ENCODE measurements at places on chromosomes 3 and 15.

- DNase-seq, result no peak
These were observed 147.4 kb downstream of the ATP10A start for GRCh38 chr15:25715536-25716413.

- DNase-seq, result no peak
These were observed 6.7 kb upstream of the H1-8 start for GRCh38 chr3:129536374-129536667.

- no peak for DNase-seq
These were observed 337.8 kb downstream of the RBMS3 start for GRCh38 chr3:29618395-29619282.

DNA sequence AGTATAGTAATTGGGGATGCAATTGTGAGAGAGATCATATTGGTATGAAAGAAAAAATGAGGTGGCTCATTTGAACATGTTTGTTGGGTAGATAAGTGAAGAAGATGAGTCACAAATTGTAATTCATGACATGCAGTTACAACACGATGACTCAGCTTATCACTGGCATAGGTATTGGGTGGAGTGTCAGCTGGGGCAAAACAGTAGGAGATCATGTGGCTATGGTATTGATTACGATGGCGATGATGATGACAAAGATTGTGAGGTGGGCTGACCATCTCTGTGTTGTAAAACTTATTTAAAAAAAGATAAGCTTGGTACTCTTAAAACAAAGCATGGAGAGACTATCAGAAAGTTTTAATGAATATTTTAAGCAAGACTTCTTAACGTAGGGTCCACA is 11.6 kb upstream of the DPH6 start:
- no peak for DNase-seq

DNA sequence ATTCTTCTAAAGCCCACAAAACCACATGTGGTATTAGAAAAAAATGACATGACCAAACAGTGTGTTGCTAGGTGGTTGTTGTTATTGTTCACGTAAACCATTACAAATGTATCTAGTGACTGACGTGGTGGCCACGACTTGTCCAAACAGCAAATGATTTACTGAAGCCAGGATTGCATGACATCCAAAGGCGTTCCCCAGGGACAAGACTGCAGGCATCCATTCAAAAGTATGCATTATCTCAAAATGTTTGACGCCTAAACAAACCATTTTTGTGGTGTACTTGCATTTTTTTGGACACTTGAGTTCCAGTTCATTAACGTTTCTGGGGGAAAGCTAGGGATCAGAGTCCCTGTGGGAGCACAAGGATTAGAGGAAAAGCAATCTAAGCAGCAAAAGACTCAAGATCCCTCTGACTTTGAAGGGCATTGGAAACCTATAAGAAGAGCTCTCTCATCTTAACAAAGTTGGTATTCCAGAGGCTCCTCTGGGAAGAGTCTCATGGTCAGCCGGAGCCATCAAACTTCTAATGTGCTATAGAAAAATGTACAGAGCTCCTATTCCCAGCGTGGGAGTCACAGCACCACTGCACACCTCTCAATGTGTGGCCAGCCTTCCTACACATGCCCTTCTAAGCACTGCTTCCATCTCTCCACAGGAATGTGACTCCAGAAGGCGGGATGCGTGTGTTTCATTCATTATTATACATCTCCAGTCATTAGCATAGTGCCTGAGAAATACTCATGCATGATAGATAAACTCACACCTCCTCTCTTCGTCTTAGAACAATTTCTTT is 62.9 kb downstream of the FBN1 start:
- no peak for DNase-seq

- DNase-seq, result no peak
These were observed 12.1 kb upstream of the DCLK3 start for GRCh38 chr3:36776436-36776835.

- DNase-seq, result no peak
These were observed 468.2 kb downstream of the PLOD2 start for GRCh38 chr3:145692751-145693150.

GRCh38 chr3:11616551-11616950 is 27.2 kb downstream of the VGLL4 start:
- no peak for DNase-seq

DNA sequence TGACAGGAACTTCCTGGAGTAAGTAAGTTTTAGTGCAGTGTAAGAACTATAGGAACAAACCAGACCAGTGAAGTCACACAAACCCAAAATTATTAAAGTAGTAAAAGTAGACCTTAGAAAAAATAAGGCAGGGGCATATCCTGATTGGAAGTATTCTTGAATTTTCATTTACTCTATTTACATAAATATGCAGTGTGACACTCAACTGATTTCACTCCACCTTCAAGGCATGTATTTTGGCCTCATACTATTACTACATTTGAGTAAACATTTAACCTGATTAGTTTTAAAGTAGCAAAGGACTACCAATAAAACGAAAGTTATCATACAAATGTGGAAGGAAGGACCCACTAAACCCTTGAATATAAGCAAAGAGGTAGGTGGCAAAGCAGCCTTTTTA is 22.8 kb downstream of the TRNT1 start:
- no peak for DNase-seq

DNA sequence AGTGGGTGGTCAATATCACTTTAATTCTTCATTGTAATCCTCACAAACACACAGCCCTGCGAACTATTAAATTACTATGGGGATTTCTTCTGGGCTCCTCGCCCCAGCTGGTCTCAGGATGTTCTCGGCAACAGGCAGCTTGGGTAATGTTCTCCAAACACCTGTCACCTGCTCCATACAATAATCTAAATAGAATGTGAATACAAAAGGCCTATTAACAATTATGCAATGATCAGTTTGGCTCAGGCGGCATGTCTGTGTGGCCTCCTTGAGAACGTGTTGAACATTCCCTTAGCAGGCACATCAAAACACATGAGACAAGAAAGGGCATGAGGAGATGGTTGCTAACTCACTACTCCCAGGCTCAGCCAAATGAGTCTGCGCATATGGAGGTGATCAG is 158.6 kb upstream of the KBTBD8 start:
- DNase-seq, result no peak

DNA sequence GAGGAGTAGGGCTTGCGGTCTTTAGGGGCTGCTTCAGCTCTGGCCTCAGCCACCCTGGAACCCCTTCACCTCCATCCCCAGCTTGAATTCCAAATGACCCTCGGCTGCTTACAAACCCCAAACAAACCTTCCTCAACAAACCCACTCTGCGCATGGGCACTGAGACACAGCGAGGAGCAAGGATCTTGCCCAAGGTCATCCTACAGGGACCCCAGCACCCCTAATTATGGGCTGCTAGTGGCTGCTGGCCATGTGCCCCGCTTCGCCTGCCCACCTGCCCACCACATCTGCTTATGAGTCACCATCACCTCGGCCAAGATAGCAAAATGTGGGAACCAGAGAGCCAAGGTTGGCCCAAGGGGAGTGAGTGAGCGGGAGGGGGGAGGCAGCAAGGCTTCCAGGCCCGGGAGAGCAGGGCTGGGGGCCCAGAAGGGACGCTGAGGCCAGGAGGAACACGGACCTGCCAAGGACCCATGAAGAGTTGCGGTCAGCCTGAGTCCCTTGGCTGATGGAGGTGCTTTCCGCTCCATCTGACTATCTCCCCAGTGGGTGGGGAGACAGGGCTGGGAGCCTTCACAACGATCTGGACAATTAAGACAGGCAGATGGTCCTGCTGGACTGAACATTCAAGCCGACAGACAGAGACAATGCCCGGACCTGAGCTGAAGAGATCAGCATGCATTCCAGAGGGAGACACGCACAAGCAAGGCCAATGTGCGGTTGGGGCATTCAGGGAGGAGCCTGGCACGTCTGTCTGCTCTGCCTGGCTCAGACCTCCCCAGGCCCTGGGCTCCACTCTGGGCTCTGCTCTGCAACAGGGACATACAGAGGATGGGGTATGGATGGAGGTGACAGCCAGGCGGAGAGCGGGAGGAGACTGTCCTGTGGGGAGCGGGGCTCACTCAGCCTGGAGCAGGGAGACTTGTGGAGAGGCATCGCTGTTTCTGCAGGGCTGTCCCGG is 10.8 kb upstream of the GRIP2 start:
- DNase-seq, result no peak

GRCh38 chr3:118782755-118783202 is 251.9 kb downstream of the IGSF11 start:
- no peak for DNase-seq

DNA sequence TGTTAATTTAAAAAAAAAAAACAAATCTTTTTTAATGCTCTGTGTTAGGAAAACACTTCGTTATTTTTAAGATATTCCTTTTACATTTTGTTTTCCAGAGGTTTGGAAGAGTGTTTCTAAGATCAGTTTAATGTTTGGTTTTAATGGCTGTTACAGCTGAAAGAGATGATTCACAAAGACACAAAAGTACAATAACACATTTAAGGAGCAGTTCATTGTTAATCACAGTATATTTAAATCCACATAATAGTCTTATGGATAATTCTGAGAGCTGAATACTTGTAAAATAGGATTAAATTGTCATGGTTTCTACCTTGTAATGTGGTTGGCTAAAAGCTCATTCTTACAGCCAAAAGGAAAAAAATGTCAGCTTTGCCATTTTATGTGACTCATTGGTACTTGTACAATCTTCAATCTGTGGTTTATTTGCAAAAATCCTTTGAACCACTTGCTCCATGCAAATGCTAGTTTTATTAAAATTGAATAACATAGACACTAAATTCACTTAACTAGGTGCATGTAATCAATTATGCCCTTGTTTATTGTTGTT is 426.4 kb downstream of the NLGN1 start:
- DNase-seq, result no peak

- DNase-seq, result no peak
These were observed 80.2 kb downstream of the BOC start for GRCh38 chr3:113291572-113291971.

DNA sequence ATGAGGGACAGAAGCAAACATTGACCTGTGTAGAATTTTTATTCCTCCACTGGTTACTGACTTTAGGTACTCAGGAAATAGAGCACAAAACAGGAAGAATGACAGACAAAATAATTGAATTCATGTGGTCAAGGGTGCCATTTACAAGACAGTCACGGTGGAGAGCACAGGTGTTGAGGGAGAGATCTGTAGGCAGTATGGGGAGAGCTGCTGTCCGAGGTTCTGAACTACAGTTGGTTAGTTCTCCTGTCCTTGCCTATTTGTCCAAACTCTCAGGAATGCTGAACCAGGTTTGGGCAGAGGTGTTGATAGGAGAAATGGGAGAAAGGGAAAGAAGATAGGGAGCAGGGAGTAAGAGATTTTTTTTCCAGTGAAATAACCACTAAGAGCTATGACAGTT is 178.5 kb upstream of the ZBTB20 start:
- peak; percentile 12 for DNase-seq

GRCh38 chr3:169430707-169431404 is 232.7 kb downstream of the MECOM start:
- no peak for DNase-seq

- DNase-seq, result no peak
These were observed 47.8 kb upstream of the CDAN1 start for GRCh38 chr15:42784705-42785104.

DNA sequence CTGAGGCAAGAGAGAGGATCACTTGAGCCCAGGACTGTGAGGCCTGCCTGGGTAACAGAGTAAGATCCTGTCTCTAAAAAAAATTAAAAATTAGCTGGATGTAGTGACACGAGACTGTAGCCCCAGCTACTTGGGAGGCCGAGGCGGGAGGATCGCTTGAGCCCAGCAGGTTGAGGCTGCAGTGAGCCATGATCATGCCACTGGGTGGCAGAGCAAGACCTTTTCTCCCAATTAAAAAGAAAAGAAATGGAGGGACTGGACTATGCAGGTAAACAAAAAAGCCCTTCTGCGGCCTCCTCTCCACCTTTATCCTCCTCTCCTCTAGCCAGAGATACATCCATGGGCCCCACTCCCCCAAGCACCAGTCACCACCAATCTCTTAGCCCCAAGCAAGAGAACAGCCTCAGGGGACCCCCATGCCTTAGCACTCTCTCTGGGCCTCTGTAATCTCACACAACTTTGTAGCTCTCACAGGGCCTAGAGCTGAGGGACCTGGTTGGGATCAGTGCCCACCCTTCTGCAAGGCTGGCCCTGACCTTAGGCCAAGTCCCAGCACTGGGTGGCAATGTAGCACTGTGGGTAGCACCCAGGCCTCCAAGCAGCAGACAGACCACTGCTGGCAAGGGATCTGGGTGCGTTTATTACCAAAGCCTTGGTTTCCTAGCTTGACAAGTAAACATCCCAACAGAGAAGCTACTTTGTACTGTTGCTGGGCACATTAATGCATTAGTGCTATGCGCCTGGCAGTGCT is 43.4 kb downstream of the FAM174B start:
- DNase-seq, result peak; percentile 18
